Natural killer cell treated with Interleukin-12 subunit alpha and Interleukin-12 subunit beta and Interleukin-15 and Interleukin-18, amount 100 ng/mL, for 72 hours (primary cell): ENCODE measurements at places on chromosomes 3 and 15.

- no peaks in the 10 kb centered on the region for H3K36me3 ChIP-seq
- no peaks in the 10 kb centered on the region for H3K4me1 ChIP-seq
- H3K27ac ChIP-seq = no peak within 1 kb of the TSS
- no peak within 1 kb of the TSS for H3K4me3 ChIP-seq
- no peak for DNase-seq
Observed at GRCh38 chr3:194369522-194370279, at the start of gene LRRC15. Gene LRRC15, minus strand, starts transcription at chr3:194369743. Its CDS starts 8,700 bp downstream, at chr3:194361043.

- no peaks in the 10 kb centered on the region for H3K36me3 ChIP-seq
- H3K27me3 ChIP-seq = peaks cover 32% of the 10 kb centered on the region
- DNase-seq = no peak
- no peaks in the 10 kb centered on the region for H3K4me1 ChIP-seq
- H3K27ac ChIP-seq = no peak overlapping the region
Observed at GRCh38 chr3:128556907-128557306, 63.9 kb upstream of the GATA2 start.

DNA sequence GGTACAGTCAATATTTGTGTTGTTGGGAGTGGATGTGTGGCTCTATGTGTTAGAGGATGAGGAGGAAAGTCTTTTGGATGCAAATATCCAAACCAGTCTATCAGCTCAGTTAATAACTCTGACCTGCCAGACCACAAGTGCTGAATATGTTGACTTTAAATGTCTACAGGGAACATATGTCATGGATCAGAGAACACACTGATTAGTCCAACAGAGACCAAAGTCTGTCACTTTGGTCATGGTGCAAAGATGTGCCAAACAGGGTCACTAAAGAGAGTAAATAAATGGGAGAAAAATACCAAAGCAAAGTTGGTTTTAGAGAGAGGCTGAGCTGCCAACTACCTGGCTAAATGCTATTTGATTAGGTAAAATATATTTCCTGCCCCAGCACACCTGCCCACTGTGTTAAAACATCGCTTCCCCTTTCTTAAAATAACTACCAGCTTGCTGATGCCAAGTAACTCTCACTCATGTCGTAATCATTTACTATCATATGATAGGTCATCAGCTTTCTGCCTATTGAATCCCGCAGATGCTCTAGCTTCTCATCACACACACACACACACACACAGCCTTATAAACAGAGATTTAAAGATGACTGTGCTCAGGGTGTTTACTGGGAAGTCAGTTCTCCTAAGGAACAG lies 173.3 kb downstream of the PDZRN3 start:
- H3K4me1 ChIP-seq = no peaks in the 10 kb centered on the region
- H3K27ac ChIP-seq = no peak overlapping the region
- H3K36me3 ChIP-seq = no peaks in the 10 kb centered on the region

- no peaks in the 10 kb centered on the region for H3K4me1 ChIP-seq
- H3K27me3 ChIP-seq = no peaks in the 10 kb centered on the region
- no peak overlapping the region for H3K27ac ChIP-seq
- DNase-seq = no peak
- H3K36me3 ChIP-seq = no peaks in the 10 kb centered on the region
Observed at GRCh38 chr15:47289656-47290055, 427.6 kb upstream of the SEMA6D start.

DNA sequence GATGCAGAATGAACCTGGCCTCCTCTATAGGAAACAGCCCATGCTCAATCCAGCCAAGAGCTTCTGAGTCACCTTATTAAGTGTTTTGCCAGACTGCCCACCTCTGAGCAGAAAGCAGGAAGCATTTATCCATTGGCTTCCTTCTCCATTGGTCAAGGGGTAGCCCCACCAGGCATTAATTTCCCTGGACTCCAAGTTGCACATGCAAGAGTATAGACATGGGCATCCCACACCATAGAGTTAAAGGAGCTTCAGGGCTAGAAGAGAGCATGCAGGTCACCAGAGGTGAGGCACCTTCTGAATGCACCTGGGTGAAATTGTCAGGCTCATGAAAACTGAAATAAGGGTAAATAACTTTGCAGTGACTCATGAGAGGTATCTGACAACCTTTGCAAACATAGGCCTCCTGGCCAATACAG lies 230.8 kb upstream of the STAC start:
- no peak for DNase-seq
- H3K36me3 ChIP-seq = no peaks in the 10 kb centered on the region
- no peaks in the 10 kb centered on the region for H3K4me1 ChIP-seq
- H3K4me3 ChIP-seq = no peak overlapping the region

- no peaks in the 10 kb centered on the region for H3K27me3 ChIP-seq
- no peak for DNase-seq
- H3K4me3 ChIP-seq = no peak overlapping the region
- H3K4me1 ChIP-seq = no peaks in the 10 kb centered on the region
Observed at GRCh38 chr15:71811752-71812735, 1.7 kb downstream of the NR2E3 start.

DNA sequence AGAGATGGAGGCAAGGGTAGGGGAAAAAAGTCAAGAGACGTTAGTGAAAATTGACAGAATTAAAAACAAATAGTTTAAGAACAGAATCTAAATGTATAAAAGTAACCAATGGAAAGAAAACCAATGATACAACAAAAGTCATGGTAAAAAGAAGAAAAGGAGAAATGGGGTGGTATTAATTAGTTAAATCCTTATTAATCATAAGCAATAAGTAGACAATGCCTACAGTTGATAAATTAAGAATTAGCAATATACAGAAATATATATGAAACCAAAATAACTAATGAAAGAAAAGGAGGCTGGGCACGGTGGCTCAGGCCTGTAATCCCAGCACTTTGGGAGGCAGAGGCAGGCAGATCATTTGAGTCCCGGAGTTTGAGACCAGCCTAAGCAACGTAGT lies 23.8 kb downstream of the EPM2AIP1 start:
- DNase-seq = no peak
- peaks cover 13% of the 10 kb centered on the region for H3K4me1 ChIP-seq
- no peaks in the 10 kb centered on the region for H3K27me3 ChIP-seq
- no peak overlapping the region for H3K4me3 ChIP-seq

DNA sequence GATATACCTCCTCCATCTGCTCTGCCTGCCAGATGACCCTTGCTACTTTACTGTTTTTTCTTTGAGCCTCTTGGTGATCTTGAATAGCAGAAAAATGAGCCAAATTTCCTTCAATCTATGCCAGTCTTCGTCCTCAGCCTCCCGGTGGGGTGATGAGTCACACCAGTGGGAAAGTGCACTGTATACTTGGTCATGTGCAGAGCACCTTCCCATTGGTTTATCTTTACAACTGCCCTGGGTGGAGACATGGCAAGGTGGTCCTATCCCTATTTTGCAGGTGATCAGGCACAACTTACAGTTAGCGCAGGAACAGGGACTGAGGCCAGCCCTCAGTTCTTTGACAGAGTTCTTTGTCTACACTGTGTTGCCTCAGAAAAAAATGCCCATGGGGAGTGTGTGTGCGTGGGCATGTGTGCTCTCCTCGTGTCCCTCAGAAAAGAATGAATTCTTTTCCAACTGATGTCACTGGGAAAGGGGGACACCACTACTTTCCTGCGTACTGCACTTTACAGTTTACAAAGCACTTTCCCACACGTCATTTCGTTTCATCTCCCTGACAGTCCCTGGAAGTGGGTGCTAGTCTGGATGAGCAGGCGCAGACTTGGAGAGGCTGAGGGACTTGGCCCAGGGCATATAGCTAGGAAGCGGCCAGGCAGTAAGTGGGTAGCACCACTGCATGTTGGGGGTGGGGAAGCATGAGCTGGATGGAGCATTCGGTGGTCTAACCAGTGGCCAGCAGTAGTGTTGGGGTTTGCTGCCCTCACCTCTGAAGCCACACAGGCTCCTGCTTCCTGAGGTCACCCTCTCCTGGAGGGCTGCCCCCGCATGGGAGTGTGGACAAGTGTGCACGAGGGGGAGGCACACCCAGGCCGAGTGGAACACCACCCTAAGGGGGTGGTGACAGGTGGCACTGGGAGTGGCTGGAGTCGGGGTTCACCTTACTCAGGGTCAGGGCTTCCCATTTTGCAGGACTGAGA lies 24.1 kb downstream of the SMAD3 start:
- H3K27ac ChIP-seq = peak overlapping the region; percentile 18
- H3K27me3 ChIP-seq = peaks cover 2% of the 10 kb centered on the region
- no peak for DNase-seq
- peak overlapping the region; percentile 41 for H3K4me3 ChIP-seq
- peaks cover 4% of the 10 kb centered on the region for H3K36me3 ChIP-seq

DNA sequence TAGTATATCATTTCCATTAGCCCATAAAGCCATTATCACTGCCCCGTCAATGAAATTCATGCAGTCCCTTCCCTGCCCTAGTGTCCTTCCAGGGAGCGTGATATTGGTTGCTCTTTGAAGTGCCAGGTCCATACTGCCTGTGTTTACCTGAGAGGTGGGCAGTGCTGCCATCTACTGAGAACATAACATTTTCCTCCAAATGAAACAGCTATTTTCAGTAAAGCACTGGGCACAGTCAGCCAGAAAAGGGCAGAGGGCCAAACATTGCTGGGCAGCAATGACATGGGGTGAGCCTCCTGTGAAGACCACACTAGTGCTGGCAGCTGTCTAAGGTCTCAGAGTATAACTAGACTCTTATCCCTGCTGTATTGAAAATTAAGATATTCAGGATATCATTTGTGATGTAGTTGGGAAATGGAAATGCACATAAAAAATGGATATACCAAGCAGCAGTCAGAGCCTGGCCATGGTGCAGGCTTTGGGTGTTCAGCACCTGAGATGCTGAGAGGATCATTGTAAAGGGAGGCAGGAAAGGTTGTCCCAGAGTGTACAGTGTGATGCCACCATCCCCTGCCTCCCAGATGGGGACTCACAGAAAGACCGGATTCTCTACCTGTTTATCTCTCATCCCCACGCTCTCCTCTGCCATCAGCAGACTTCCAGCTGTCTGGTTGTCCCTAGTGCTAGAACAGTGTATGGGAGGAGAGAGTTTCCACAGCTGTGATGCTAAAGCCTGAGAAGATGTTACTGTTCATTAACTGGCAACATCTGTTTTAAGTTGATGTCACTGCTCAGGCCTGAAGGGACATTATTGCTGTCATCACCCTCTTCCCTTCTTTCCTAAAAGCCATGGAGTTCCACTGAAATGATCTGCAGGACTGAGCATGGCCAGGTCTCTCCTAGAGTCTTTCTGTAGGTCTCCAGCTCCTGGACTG lies 108.8 kb downstream of the ARNT2 start:
- peaks cover 17% of the 10 kb centered on the region for H3K27me3 ChIP-seq
- H3K4me1 ChIP-seq = no peaks in the 10 kb centered on the region
- no peak for DNase-seq
- H3K36me3 ChIP-seq = no peaks in the 10 kb centered on the region
- H3K4me3 ChIP-seq = no peak overlapping the region

GRCh38 chr3:2510591-2511145 lies 412.0 kb downstream of the CNTN4 start:
- no peak overlapping the region for H3K4me3 ChIP-seq
- no peaks in the 10 kb centered on the region for H3K36me3 ChIP-seq
- no peak overlapping the region for H3K27ac ChIP-seq
- no peak for DNase-seq
- no peaks in the 10 kb centered on the region for H3K4me1 ChIP-seq
- H3K27me3 ChIP-seq = no peaks in the 10 kb centered on the region

DNA sequence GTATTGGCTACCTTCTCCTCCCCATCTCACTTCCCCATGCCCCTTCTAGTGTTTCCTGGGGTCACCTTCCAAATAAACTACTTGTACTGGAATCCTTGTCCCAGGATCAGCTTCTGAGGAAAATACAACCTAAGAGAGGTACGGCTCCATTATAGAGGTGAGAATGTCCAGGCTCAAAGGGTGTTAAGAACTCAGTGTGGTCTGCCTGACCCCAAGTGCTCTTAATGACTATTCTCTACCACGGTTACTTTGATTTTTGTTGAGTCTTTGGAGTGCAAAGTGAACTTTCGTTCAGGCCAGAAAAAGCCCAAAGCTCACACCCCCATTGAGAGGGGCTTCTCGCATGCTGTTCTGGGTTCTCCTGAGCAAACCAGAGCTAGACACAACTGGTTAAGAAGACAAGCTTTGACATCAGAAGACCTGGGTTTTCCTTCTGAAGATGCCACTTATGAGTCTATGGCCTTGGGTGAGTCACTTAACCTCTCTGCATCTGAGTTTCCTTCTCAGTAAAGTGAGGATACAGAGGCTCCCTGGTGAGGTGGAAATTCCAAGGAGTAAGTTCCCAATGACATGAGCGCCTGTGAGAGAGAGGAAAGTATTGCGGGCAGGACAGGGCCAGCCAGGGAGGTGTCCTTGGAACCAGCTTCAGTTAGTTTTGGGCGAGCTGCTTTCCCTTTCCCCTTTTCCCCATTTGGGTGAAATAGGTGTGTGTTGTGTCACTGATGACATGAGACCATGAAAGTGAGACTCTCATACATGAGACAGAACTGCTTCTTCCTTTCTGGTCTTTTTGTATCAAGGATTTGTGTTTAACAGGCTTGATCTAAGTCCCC lies 475.0 kb upstream of the PROK2 start:
- no peaks in the 10 kb centered on the region for H3K36me3 ChIP-seq
- H3K4me3 ChIP-seq = no peak overlapping the region
- H3K27ac ChIP-seq = no peak overlapping the region
- no peak for DNase-seq
- H3K4me1 ChIP-seq = no peaks in the 10 kb centered on the region

GRCh38 chr15:44028349-44028748 lies 166.7 kb downstream of the FRMD5 start:
- DNase-seq = no peak
- no peak overlapping the region for H3K27ac ChIP-seq
- no peak overlapping the region for H3K4me3 ChIP-seq
- no peaks in the 10 kb centered on the region for H3K36me3 ChIP-seq

GRCh38 chr3:135240426-135240825 lies 445.4 kb downstream of the EPHB1 start:
- no peaks in the 10 kb centered on the region for H3K36me3 ChIP-seq
- H3K27ac ChIP-seq = no peak overlapping the region
- no peaks in the 10 kb centered on the region for H3K4me1 ChIP-seq
- no peak overlapping the region for H3K4me3 ChIP-seq
- peaks cover 4% of the 10 kb centered on the region for H3K27me3 ChIP-seq

DNA sequence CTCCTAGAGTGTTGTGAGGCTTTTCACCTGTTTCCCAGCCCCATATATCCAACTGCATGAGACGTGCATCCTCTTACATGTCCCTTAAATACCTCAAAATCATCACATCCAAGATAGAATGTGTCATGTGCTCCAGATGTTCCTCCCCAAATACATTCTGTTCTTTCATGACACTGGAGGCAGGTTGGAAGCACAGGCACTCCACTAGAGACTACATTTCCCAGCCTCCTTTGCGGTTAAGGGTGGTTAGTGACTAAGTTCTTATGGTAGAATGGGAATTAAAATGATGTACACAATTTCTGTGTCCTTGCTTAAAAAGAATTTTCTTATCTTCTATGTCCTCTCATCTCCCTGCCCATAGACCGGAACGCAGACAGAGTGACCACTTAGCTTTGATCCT lies 34.3 kb downstream of the TMEM40 start:
- peaks cover 5% of the 10 kb centered on the region for H3K4me1 ChIP-seq
- no peaks in the 10 kb centered on the region for H3K36me3 ChIP-seq
- H3K4me3 ChIP-seq = no peak overlapping the region
- H3K27me3 ChIP-seq = peaks cover 7% of the 10 kb centered on the region
- no peak for DNase-seq

DNA sequence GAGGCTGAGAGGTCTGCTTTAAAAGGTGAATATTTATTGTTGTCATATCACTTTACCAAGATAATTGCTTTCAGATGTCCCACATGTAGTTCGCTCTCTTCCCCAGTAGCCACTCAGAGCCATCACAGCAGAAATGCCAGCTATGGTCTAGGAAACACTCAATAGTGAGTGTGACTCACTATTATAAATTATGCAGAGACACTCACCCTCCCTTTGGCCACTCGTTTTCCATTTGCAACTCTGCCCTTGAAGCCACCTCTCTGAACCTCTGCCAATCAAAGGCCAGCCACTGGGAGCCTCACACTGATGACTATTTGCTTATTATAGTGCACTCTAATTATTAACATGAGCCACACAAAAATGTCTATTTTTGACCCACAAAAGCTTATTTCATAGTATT lies 328.1 kb upstream of the ATP10A start:
- no peaks in the 10 kb centered on the region for H3K4me1 ChIP-seq
- H3K36me3 ChIP-seq = no peaks in the 10 kb centered on the region
- no peak overlapping the region for H3K27ac ChIP-seq
- H3K27me3 ChIP-seq = peaks cover 3% of the 10 kb centered on the region
